ENCODE measurements at places on chromosomes 5 and 9.

DNA sequence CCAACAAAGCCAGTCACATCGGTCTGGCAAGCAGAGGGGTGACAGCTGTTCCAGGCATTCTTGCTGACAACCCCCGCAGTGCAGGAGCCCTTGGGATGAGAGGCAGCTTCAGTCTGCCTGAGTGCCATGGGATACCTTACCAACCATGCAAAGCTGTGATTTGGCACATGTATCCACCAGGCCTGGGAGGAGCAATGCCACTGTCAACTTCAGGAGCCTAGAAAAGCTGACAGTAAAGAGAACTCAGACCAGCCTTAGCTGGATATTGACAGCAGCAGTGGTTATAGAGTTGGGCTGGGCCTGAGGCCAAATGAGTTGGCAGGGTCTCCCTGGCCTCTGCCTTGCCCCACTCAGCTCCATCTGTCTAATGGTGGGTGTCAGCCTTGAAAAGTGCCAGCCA lies 10.1 kb upstream of the PLPPR1 start:
- no peak for DNase-seq

DNA sequence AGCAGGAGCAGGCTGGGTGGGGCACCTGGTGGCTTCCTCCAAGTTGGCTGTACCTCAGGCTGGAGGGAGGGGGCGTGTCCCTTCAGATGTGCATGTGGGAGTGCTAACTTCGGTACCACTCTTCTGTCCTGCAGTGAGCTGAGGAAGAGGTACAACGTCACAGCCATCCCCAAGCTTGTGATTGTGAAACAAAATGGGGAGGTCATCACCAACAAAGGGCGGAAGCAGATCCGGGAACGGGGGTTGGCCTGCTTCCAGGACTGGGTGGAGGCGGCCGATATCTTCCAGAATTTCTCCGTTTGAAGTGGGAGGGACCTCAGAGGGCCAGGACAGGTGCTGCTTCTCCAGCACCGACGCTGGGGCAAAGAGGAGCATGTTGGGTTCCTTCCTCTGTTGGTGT lies 9.3 kb downstream of the NXNL2 start:
- DNase-seq: no peak

GRCh38 chr5:75331095-75332090 lies 5.6 kb upstream of the HMGCR start:
- no peak for DNase-seq

- no peak for DNase-seq
Observed at GRCh38 chr9:4263591-4263990, 36.3 kb downstream of the GLIS3 start.

- DNase-seq: no peak
Observed at GRCh38 chr5:38806775-38807258, 39.0 kb upstream of the OSMR start.

DNA sequence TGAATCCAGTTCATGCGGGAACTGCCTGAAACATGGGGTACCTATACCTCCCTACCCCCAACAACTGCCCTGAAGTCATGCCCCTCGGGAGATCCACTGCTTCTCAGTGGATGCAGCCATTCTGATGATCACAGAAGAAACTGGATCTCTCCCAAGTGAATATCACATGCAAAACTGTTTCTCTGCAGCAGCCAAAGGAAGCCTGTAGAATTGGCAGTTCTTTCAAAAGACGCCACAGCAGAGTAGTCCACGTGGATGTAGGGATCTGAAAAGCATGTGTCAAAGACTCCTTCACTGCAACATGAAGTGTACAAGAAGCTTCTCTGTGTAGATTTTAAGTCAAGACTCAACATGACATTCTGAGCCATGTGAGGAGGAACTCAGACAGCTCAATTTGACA lies 286.7 kb downstream of the NR3C1 start:
- DNase-seq: no peak

- DNase-seq: no peak
Observed at GRCh38 chr9:75941577-75942311, 51.3 kb downstream of the PCSK5 start.

- DNase-seq: no peak
Observed at GRCh38 chr5:84086511-84086910, 298.2 kb downstream of the EDIL3 start.

DNA sequence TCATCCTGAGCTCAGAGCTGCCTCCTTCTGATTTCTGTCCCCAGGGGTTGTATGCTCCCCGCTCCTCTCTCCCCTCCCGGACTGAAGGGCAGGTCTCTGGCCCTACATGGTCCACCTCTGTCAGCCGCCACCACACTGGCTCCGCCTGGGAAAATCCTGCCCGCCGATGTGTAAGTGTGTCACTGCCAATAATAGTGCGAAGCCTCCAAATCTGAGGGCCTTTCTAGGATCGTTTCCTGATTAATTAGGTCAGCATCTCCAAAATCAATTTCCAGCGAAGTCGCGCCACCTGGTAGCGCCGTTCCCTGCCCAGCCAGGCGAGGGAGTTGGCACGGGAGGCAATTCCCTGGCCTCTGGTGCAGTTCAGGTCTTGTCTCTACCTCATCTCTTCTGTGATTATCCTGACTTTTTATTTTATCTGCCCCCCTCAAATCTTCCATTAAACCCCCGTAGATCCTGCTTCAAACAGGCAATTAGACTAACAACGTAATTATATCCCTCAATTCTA lies 73.5 kb downstream of the ZNF618 start:
- DNase-seq: no peak

DNA sequence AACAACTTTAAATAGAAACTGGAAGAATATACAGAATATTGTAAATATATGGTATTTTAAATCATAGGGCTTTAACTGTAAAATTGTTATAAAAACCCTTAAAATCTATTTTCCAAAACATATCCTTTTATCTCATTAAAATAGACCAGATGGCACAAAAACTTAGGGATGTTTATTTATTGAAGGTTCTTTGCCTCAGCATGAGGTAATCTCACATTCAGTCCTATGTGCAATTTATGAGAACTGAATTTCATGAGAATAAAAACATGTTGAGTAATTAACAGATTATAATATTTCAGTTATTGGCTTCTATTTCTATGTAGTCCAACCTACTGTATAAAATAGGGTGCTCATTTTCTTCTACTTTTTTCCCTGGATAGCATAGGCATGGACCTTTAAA lies 329.2 kb upstream of the PRR16 start:
- DNase-seq: no peak

- DNase-seq: no peak
Observed at GRCh38 chr9:109182940-109183798, 16.1 kb upstream of the FRRS1L start.

DNA sequence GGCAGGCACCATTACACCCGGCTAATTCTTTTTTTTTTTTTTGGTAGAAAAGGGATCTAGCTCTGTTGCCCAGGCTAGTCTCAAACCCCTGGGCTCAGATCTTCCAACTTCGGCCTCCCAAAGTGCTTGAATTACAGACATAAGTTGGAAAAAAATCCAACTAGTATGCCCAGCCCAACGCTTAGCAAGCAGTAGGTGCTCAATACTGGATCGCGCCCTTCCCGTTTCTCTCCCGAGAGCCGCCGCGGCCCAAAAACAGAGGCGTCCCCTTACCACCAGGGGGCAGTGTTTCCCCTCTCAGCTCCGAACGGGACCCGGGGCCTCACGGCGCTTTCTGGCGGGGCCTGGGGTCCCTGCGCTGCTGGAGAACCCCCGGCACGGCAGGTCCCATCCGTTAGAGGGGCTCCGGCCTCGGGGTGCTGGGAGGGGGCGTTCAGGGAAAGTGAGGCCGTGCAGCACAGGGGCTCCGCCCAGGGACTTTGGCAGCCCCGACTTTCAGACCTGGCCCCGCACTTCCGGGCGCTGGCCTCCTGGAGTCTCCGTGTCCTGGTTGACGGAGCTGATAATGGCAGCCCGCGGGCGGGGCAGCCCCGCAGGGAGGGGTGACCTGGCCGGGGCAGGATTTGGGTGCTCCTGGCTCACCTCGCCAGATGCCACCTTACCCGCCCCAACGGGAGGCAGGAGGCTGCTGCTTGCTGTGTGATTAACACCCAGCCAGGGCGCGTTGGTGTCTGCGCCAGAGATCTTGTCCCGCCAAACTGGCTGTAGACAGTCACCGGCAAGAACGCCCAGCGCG lies 15.2 kb downstream of the PTGES start:
- peak; percentile 66 for DNase-seq

GRCh38 chr9:23635276-23635675 lies 190.8 kb downstream of the ELAVL2 start:
- DNase-seq: no peak

GRCh38 chr5:162067162-162067561 lies 411 bp upstream of the GABRG2 start:
- DNase-seq: no peak

GRCh38 chr5:110872963-110873362 lies 134.2 kb downstream of the SLC25A46 start:
- no peak for DNase-seq

DNA sequence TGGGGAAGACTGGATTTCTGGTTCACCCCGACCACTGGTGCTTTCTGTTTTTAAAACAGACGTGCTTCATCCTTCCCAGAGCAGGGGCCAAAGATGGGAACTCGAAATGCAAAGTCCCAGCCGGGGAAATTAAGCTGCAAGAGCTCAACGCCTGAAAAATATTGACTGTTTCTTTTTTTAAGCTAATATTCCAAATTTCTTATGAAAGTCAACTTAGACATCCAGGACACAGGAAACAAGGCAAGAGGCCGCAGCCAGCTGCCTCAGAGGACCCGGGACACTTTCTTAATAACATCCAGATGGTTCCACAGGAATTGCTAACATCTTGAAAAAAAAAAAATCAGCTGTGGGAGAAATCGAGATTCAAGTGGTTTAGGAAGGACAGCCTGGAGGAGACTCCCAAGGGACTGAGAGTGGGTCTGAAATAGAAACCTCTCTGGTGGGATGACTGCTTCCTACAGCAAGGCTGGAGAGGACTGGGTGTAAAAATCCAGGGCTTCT lies 144.9 kb downstream of the FGF1 start:
- no peak for DNase-seq

DNA sequence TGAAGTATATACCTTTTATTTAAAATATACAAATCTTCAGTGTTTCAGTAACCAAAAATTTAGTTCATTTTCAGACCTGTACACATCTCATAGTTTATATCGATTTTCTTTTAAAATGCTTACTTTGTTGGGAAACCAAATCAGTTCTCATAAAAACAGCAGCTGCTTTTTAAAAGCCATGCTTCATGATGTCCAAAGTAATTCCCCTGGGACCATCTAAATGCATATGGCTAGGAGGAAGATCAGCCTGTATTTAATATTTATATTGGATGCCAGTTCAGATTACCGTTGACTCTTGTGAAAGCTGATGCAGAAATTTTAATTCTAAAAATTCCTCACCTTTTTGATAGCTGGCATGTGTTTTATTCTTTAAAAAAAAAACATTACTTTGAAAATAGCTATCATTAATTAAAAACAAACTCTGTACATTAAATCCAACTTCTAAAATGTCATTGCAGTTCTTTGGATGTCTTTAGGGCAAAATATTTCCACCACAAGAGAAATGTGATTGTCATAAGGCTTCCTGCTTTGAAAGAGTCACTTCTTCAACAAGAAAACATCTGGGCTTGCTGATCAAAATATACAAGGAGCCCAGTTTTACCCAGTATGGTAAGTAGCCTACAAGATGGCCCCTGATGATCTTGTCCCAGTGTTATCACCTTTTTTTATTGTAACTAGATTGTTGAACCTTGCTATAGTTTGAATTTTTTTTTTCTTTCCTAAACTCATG lies 1242.9 kb upstream of the CDH6 start:
- DNase-seq: no peak

GRCh38 chr5:24629798-24630197 lies 15.0 kb downstream of the CDH10 start:
- no peak for DNase-seq

GRCh38 chr9:94061864-94062263 lies 22.4 kb upstream of the PTPDC1 start:
- no peak for DNase-seq

- no peak for DNase-seq
Observed at GRCh38 chr5:142515036-142515435, 170.9 kb downstream of the FGF1 start.

DNA sequence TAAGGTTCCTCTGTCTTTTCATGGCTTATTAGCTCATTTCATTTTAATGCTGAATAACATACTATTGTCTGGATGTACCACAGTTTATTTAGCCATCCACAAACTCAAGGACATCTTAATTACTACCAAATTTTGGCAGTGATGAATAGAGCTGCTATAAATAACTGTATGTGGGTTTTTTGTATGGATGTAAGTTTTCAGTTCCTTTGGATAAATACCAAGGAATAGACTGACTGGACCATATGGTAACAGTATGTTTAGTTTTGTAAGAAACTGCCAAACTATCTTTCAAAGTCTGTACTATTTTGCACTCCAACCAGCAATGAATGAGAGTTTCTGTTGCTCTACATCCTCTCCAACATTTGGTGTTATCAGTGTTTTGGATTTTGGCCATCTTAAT lies 38.7 kb downstream of the SCAMP1 start:
- no peak for DNase-seq

GRCh38 chr5:126253406-126253805 lies 169.8 kb upstream of the GRAMD2B start:
- no peak for DNase-seq

DNA sequence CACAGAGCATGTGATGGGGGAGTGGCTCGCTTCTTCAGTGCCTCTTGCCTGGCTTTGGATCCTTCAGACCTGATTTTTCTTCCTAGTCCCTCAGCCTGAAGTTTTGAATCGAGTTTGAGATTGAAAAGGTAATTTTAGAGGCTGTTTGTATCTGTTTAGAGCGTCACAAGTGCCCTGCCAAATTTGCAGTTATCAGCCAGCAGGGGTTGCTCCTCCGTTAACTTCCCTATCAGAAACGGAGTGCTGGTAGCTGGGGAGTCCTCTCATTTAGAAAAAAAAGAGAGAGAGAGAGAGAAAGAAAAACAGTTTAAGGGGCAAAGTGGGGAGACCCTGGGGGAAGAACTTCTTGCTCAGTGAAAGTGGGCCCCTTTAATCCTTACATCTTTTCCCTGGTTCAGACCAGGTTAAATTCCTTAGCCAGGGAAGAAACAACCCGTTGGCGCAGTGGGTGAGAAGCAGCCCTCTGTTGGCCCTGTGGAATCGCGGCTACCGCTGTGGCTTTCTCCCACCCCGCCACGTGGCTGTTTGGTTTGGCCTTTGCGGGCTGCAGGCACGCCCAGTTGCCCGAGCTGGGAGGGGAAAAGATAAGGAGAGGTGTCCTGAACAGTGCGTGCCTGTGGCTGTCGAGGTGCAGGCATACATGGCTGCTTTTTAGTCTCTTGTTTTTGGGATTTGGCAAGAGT lies 576.7 kb upstream of the ACO1 start:
- no peak for DNase-seq

DNA sequence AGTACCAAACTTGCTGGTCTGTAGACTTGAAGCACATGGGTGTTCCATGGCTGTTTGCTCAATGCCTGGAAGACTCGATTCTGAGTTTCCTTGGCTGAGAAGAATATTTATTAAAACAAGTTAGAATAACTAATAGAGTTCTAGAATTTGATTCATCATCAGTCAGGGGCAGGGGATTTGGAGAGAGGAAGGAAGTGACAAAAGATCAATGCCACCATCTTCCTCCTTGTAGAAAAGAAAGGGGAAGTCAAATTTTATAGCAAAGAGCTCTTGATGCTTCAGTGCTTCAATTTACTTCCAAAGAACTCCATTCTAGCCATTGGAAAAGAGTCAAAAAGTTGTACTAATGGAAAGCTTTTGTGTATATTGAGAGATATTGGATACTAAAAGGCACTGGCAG lies 236.3 kb downstream of the MCTP1 start:
- no peak for DNase-seq

GRCh38 chr9:122127396-122127798 lies 32.2 kb downstream of the NDUFA8 start:
- DNase-seq: no peak

- no peak for DNase-seq
Observed at GRCh38 chr5:1193591-1193985, 7.8 kb upstream of the SLC6A19 start.

Data from NT2/D1 (cell line).